ENCODE measurements at places on chromosomes 13 and 19.
A peak's percentile ranks its signal among the peaks of the same experiment; 100 is the strongest.

GRCh38 chr19:46376241-46377153 lies 29.6 kb downstream of the PPP5C start:
- no peak overlapping the region for H3K4me3 ChIP-seq
- no peak for DNase-seq
- H3K4me1 ChIP-seq, result peaks cover 10% of the 10 kb centered on the region
- H3K27me3 ChIP-seq, result no peaks in the 10 kb centered on the region
- H3K27ac ChIP-seq, result peak overlapping the region; percentile 53

- no peak overlapping the region for H3K27ac ChIP-seq
- no peak overlapping the region for H3K4me3 ChIP-seq
- peaks cover 8% of the 10 kb centered on the region for H3K36me3 ChIP-seq
- DNase-seq, result no peak
- H3K4me1 ChIP-seq, result peaks cover 1% of the 10 kb centered on the region
These were observed 523.4 kb downstream of the FGF9 start for GRCh38 chr13:22194106-22194805.

- no peak for DNase-seq
- H3K27me3 ChIP-seq, result no peaks in the 10 kb centered on the region
- no peak overlapping the region for H3K27ac ChIP-seq
- H3K4me1 ChIP-seq, result no peaks in the 10 kb centered on the region
- no peaks in the 10 kb centered on the region for H3K36me3 ChIP-seq
- H3K4me3 ChIP-seq, result no peak overlapping the region
These were observed 44.7 kb upstream of the FRY start for GRCh38 chr13:31986676-31987470.

GRCh38 chr19:41945135-41945766 lies 13.9 kb downstream of the RABAC1 start:
- peak overlapping the region; percentile 65 for H3K4me3 ChIP-seq
- H3K27me3 ChIP-seq, result peaks cover 29% of the 10 kb centered on the region
- H3K27ac ChIP-seq, result peak overlapping the region; percentile 93
- DNase-seq, result peak; percentile 91

DNA sequence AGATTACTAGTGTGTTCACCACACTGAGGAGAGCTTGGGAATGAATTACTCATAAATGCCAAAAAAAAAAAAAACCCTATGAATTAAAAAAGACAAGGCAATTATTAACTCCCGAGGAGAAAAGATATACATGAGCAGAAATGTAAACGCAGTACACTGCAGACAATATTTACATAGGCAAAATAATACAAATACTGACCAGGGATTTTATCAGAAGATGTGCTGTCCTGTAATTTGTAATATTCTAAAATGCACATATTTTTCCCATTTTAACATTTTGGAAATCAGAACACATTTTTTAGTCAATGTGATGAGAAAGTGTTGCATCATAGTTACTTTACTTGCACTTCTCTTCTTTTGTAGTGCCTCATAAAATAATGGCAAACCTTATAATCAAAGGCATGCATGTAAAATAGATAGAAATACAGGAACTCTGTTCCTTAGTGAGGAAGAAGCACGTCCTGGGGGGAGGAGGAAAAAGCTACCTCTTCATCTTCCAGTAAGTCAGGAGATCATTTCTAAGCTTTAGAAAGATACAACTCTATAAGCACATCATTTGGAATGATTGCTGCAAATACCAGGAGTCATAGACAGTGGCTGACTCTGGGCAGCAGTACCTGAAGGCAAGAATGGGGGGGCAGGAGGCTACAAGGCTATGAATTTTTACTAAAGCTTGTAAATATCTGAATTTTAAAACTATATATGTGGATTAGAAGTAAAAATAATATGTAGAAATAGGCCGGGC lies 46.3 kb upstream of the KATNAL1 start:
- no peak for DNase-seq
- peaks cover 7% of the 10 kb centered on the region for H3K4me1 ChIP-seq
- no peaks in the 10 kb centered on the region for H3K27me3 ChIP-seq
- H3K4me3 ChIP-seq, result no peak overlapping the region
- no peak overlapping the region for H3K27ac ChIP-seq

DNA sequence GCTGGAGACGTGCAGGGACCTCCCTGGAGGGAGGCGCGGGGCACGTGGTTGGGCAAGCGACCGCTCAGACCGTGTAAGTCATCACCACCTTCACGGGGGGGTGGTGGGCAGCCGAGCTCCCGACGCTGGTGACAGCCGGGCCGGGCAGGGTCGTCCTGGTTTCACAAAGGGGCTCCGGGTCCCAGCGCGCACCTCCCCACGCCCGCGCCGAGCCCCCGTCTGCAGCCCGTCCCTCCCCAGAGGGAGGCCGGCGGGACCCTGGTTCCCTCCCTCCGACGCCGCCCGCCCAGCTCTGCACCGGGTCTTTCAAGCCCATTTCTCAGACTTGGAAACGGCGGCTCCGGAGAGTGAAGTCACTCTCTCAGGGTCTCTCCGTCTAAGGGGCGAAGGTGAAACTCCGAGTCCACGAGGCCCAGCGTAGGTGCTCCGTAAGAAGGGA lies 729 bp upstream of the ARID3A start:
- H3K4me1 ChIP-seq, result peaks cover 8% of the 10 kb centered on the region
- peak overlapping the region; percentile 82 for H3K4me3 ChIP-seq
- DNase-seq, result no peak
- no peaks in the 10 kb centered on the region for H3K27me3 ChIP-seq
- H3K36me3 ChIP-seq, result peaks cover 21% of the 10 kb centered on the region

DNA sequence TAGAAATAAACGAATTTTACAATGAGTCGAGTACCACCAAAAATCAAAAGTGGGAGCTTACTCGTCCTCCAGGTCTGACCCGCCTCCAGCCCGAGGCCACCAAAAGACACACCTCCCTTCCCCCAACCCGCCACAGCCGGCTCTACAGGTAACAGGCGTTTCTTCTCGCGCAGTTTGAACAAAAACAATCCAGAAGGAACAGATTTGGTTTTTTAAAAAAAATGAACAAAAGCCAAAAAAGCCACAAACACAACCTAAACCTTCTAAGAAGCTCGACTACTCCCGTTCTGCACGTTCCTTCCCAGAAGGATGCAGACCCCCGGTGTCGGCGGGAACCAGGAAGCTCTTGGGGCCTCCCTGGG lies 671 bp downstream of the ZDHHC20 start:
- peak overlapping the region; percentile 89 for H3K27ac ChIP-seq
- H3K36me3 ChIP-seq, result peaks cover 16% of the 10 kb centered on the region
- peak; percentile 25 for DNase-seq
- H3K4me1 ChIP-seq, result peaks cover 28% of the 10 kb centered on the region
- H3K27me3 ChIP-seq, result no peaks in the 10 kb centered on the region

DNA sequence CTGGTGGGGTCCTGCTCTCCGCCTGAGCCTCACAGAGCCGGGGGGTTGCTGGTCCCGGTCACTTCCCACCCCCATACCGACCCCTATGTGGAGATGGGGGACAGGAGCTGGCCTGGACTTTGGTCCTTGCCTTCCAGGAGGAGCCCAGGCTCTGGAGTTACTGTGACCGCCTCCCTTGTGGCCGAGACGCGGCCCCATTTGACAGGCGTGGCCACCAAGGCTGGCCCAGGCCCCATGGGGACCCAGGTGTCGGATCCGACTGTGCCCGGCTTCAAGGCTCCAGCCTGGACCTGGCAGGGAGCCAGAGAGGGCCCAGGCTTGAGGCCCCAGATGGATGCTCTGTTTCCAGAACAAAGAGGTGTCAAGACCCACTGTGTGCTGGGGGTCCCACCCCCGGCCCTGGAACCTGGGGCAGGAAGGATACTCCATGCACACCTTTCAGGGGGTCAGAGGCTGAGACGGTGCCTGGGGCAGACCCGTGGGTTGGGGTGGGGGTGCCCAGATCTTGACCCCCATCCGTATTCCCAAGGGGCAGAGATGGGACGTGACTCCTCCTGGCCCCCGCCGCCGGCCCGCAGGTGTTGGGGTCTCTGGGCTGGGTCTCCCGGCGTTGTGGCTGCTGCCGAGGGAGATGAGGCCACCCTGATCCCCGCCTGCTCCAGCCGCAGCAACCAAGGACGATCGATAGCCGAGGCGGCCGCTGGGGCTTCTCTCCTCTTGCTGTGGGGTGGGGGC lies 47.8 kb upstream of the TCF3 start:
- peaks cover 3% of the 10 kb centered on the region for H3K4me1 ChIP-seq
- H3K4me3 ChIP-seq, result no peak overlapping the region
- no peak for DNase-seq
- no peaks in the 10 kb centered on the region for H3K36me3 ChIP-seq

- no peaks in the 10 kb centered on the region for H3K4me1 ChIP-seq
- no peak overlapping the region for H3K27ac ChIP-seq
- DNase-seq, result no peak
- H3K27me3 ChIP-seq, result no peaks in the 10 kb centered on the region
- no peak overlapping the region for H3K4me3 ChIP-seq
These were observed 755.9 kb downstream of the LIG4 start for GRCh38 chr13:107459430-107459829.

DNA sequence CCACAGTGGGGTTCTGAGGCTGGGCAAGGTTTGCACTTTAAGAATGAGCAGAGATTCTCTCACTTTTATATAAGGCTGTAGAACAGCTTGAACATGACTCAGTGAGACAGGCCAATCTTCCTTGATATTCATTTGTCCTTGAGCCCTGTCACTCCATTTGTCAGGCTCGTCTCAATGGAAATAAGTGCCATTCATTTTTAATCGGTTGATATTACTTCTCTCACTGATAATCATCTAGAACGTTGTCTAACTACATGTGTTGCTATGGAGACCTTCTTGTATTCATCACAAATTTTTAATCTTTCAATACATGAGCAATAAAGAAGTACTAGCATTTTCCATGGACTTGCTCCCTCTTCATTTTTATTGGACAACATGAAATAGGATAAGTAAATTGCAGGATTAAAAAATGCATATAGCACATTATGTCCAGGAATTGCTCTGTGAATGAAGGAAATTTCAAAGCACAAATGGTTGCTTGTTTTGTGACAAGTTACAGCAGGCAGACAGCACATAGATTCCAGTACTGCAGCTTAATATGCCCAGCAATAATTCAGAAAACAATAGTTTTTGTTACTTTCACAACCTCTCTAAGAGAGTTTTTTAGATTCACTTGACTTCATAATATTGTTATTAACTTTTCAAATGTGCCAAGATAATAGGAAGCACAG lies 1178.4 kb upstream of the ATXN8OS start:
- H3K4me3 ChIP-seq, result no peak overlapping the region
- H3K36me3 ChIP-seq, result no peaks in the 10 kb centered on the region
- H3K27me3 ChIP-seq, result no peaks in the 10 kb centered on the region
- no peak overlapping the region for H3K27ac ChIP-seq
- no peak for DNase-seq

DNA sequence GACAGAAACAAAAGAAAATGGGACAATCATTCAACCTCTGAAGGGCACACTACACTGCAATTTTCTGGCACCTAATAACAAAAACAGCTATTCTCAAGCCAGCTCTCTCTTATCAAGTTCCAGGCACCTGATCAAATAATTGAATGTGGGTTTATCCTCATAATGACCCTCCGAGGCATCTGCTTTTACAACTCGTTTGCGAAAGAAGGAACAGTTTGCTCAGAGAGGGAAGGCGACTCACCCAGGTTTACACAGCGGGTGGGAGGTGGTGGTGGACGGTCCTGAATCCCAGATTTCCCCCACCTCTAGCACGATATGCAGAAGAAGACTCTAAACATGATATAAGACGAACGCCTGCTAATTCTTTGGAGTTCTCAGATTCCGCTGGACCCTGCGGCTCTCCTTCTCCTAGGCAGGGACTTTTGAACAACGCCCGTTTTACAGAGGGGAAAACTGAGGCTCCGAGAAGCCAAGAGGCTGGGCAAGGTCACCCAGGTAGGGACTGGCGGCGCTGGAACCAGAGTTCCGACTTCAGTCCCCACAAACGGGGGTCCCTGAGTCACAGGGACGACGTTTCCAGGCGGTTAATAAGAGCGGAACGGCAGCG lies 641 bp downstream of the SGTA start:
- peaks cover 31% of the 10 kb centered on the region for H3K4me1 ChIP-seq
- DNase-seq, result no peak
- H3K27me3 ChIP-seq, result no peaks in the 10 kb centered on the region

DNA sequence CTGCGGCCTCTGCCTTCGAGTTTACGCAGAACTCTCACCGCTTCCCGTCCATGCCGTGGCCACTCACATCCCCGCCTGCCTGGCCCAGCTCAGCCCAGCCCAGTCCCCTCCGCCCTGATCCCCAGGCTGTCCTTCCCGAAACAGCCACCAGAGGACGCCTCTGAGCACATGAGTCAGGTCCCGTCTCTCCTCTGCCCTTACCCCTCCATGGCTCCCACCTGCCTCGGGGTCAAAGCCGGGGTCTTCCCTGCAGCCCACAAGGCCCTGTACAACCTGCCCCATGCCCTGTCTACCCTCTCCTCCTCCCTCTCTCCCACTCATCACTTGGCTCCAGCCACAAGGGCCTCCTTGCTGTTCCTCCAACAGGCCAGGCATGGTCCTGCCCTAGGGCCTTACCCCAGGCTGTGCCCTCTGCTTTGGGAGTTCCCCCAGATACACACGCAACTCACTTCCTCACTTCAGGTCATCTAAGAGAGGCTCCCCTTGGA lies 8.1 kb upstream of the SEMA6B start:
- H3K27ac ChIP-seq, result no peak overlapping the region
- H3K4me3 ChIP-seq, result no peak overlapping the region
- peak; percentile 62 for DNase-seq
- peaks cover 22% of the 10 kb centered on the region for H3K27me3 ChIP-seq

DNA sequence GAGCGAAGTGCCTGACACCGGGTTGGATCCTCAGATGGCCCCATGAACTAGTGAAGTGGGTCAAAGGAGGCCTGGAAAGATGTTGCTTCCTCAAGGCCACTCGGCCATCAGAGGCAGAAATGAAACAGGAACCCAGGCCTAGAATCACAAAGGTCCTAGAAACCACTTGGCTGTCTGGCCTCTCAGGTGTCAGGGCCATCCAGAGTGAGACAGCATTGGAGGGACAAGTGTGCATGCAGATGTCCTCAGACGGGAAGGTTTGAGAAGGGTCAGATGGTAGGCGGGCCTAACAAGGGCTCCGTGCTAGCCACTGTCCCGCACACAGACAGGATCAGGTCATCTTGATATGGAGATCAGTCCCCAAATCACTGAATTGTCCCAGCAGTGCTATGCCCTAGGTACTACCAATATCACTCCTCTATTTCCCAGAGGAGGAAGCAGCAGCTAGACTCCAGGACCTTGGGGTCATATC lies 14.3 kb downstream of the CCDC97 start:
- H3K36me3 ChIP-seq, result peaks cover 100% of the 10 kb centered on the region
- H3K27me3 ChIP-seq, result no peaks in the 10 kb centered on the region
- peaks cover 51% of the 10 kb centered on the region for H3K4me1 ChIP-seq

GRCh38 chr13:45200701-45201232 lies at the start of gene KCTD4:
TSS of gene KCTD4 (minus strand) at chr13:45201045. CDS start at chr13:45194567, 6,478 bp downstream.
- no peak for DNase-seq
- no peaks in the 10 kb centered on the region for H3K36me3 ChIP-seq
- no peaks in the 10 kb centered on the region for H3K27me3 ChIP-seq
- no peak within 1 kb of the TSS for H3K4me3 ChIP-seq

DNA sequence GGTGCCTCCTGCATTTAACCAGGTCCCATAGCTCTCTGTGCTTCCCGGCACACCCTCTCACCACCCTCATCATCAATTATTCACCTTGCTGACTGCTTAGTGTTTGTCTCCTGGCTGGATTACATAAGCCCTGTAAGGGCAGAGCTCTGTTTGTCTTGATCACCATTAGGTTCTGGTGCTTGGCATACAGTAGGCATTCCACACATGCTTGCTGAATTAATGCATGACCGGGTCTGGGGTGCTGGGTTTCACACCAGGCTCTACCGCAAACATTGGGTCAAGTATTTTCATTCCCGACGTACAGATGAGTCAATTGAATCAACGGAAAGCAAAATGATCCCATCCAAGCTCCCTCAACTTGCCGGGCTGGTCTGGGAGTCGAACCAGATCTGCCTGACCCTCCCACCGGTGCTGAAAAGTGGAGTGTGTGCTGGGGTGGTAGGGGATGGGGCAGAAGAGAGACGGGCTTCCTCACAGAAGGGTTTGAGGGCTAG lies 28.5 kb downstream of the VAV1 start:
- no peak for DNase-seq
- peak overlapping the region; percentile 88 for H3K4me3 ChIP-seq
- peaks cover 32% of the 10 kb centered on the region for H3K36me3 ChIP-seq
- peaks cover 65% of the 10 kb centered on the region for H3K4me1 ChIP-seq
- H3K27me3 ChIP-seq, result no peaks in the 10 kb centered on the region
